ENCODE measurements at places on chromosomes 5 and 9.

- DNase-seq, result no peak
Observed at GRCh38 chr5:154962494-154962893, 21.6 kb downstream of the MRPL22 start.

- DNase-seq, result no peak
Observed at GRCh38 chr9:19597176-19597575, 188.4 kb downstream of the ACER2 start.

- DNase-seq, result no peak
Observed at GRCh38 chr5:91136271-91136670, 246.8 kb downstream of the ARRDC3 start.

- no peak for DNase-seq
Observed at GRCh38 chr5:34047143-34047542, 4.1 kb upstream of the C1QTNF3 start.

All from activated T-helper 1 cell treated with anti-CD3 and anti-CD28 coated beads, Interleukin-2, amount 50 U/mL, for 16 hours (primary cell).